ENCODE measurements at places on chromosomes 5 and 9.

DNA sequence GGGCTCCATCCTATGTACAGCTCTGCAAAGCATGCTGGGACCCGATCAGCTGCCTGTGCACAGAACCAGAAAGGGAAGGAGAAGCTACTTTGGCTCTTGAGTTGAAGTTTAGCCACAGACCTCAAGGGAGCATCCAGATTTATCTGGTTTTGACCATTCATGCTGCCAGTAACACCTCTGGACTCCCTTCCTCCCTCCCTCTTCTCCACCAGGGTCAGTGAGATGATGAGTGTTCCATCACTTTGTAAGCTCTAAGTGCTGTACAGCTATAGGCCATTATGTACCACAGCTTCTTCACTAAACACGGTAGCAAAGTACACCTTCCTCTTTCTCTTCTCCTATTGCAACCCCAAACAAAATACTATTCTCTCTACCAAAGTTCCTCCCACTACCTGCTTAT lies 77.9 kb downstream of the GLIS3 start:
- no peak for DNase-seq

GRCh38 chr9:80085668-80086067 lies 513.9 kb downstream of the TLE4 start:
- DNase-seq = no peak

GRCh38 chr9:125561509-125562148 lies 145.4 kb downstream of the MAPKAP1 start:
- DNase-seq = no peak

- DNase-seq = no peak
These were observed 28.7 kb downstream of the CDKN2A start for GRCh38 chr9:21965401-21965951.

GRCh38 chr5:60490597-60491166 lies 209.3 kb downstream of the DEPDC1B start:
- DNase-seq = no peak

DNA sequence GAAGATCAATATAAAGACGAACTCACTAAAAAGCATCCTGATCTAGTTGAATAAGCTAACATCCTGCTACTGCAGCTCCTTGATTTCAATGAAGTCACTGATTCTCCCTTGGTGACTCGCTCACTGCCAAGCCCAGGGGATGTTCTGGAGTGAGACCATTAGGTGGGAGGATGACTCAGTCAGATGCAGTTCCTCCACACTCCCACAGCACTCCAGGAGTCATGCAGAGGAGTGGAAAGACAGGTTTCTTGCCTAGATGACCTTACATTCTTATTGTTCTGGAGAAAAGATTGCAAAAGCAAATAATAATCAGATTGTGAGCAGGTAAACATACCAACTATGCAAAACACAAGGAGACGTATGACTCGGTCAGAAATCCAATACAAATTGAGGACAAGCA lies 15.3 kb downstream of the GCNT4 start:
- no peak for DNase-seq

DNA sequence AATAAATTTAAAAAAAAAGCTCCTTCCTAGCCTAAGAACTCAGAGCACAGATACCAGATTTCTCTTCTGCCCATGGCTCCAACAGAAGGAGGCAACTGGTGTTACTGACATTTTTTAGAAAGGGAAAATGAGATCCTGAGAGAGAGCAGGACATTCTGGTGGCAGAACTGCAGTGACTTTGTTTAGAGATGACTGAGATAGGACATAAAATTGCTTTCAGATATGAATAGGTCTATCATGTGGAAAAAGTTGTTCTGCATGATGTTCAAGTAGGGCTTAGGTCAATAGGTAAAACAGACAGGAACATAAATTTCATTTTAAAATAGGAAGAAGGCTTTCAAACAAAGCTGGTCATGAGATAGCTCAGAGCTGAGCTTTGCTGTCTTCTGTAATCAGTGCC lies 49.6 kb downstream of the NIPAL4 start:
- no peak for DNase-seq

DNA sequence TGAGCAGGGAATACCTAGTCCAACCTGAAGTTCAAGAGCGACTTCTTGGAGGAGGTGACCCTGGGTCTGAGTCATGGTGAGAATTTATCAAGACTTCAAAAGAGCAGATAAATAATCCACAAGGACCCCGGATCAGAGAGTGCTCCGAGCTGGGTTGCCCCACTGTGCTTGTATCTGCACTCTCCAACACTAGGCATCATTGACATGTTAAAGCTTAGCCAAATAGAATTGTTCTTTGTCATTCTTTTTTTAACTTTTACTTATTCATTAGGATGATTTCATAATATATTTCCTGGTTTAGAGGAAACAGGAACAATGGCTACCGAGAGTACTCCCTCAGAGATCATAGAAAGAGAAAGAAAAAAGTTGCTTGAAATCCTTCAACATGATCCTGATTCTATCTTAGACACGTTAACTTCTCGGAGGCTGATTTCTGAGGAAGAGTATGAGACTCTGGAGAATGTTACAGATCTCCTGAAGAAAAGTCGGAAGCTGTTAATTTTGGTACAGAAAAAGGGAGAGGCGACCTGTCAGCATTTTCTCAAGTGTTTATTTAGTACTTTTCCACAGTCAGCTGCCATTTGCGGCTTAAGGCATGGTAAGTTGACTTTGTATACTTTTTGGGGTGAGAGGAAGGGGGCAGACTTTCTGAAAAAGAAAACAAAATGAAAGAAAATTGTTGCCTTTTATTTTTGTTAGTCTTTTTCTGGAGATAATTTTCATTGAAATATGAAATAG lies at the start of gene CARD6:
CARD6 (plus strand) TSS at position 300 of the 738 bp plus-strand sequence; CDS start at position 316, 16 bp downstream.
- DNase-seq = no peak

DNA sequence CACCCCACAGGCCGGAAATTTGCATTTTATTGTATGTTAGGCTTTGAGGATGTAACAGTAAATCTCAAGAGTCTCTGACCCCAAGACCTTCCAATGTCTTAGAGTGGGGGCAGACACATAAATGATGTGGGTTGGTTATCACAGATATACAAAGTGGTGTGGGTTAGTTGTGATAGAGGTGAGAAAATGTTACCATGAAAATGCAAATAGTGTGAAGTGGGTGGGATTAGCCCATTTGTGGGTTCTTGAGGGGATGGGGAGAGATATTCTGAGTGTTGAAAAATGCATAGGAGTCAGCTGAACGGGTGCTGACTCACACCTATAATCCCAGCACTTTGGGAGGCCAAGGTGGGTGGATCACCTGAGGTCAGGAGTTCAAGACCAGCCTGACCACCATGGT lies 7.9 kb upstream of the RNF145 start:
- DNase-seq = no peak

GRCh38 chr9:133276923-133277322 lies 1.9 kb upstream of the ABO start:
- no peak for DNase-seq

DNA sequence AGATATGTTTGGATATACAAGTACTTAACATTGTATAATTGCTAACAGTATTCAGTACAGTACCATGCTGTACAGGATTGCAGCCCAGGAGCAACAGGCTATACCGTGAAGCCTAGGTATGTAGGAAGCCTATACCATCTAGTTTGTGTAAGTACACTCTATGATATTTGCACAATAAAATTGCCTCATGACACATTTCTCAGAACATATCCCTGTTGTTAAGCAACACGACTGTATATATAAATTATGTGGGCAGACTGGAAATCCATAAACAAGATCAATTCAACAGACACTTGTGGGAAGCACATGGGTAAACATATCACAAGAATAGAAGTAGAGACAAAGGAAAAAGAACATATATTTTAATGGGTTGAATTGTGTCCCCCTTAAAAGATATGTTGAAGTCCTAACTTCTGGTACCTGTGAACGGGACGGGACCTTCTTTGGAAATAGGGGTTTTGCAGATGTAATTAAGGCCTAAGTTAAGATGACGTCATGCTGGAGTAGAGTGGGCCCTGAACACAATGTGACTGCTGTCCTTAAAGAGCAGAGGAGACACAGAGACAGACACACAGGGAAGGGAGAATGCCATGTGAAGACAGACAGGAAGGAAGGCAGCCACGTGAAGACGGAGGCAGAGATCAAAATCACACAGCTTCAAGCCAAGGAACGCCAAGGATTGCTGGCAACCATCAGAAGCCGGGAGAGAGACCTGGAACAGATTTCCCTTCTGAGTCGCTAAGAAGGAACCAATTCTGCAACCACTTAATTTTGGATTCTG lies 76.3 kb downstream of the SCAI start:
- DNase-seq = no peak

- DNase-seq = no peak
These were observed 1625.5 kb upstream of the CDH6 start for GRCh38 chr5:29568028-29568427.

DNA sequence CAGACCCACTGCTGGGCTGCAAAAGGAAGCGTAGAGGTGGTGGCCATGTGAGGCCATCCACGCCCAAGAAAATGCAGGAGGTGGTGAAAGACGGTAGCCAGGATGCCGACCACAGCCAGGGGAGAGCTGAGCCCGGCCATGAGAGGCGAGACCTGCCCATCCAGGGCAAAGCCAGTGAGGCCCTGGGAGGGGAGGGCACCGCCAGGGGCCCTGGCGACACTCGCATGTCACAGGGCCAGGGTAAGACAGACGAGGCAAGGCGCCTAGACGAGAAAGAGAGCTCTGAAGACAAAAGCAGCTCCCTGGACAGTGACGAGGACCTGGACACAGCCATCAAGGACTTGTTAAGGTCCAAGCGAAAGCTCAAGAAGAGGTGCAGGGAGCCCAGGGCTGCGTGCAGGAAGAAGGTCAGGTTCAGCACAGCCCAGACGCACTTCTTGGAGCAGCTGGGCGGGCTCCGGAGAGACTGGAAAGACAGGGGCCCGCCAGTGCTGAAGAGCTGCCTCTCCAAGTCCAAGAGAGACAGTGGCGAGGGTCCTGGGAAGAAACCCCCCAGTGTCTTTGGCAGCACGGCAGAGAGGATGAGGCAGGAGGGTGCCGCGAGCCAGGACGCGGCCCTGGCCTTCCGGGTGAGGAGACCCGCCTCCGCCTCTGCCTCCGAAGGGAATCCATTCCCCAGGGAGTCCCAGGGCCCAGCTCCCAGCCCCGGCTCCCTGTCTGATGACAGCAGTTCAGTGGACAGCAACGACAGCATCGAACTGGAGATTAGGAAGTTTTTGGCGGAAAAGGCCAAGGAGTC lies 6.9 kb downstream of the PPP1R26 start:
- DNase-seq = no peak
